ENCODE measurements at places on chromosomes 6 and 20. TPM values are rescaled to one million over a fixed set of nuclear protein-coding genes. Genes with fewer than 3 reads are reported as not detected.

The KAT14 gene
- total RNA-seq: 9.4 TPM

The SRXN1 gene
- total RNA-seq: 41.5 TPM

The CALHM6 gene
- total RNA-seq: 0.77 TPM

GRCh38 chr20:58668901-58669286 is 17.8 kb downstream of the STX16 start:
- DNase-seq: no peak

DNA sequence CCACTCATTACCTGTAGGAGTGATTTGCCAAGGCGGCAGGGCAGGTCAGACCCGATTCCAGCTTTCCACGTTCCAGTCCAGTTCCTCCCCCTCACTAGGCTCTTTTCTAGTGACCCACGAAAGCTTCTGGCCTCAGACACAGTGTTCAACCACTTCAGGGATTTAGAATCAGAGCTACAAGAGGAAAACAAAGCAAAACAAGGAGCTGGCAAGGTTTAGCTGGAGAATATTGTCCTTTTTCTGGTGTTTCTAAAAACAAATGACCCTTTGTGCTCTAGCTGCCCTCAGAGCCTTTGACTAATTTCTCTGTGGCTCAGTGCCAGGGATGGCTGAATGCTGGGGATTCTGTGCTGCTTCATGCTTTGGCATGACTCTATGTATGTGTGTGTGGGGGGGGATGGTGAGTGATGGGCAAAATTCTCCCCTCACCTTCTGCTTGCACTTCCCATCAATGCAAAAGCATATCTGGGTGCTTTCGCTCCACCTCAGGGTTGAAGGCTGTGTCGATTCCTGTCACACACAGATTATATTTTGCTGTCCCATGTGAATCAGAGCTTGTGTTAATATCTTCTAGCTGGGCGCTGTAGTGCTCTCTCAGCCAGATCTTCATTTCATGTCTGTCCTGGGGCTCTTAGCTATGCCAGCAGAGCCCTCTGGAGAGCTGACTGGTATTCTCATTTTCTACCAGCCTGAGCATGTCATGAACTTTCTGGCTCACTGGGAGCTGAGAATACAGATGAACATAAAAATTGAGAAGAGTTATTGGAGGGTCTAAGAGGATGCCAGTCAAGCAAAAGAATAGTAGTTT is 19.3 kb upstream of the NEDD9 start:
- DNase-seq: no peak

DNA sequence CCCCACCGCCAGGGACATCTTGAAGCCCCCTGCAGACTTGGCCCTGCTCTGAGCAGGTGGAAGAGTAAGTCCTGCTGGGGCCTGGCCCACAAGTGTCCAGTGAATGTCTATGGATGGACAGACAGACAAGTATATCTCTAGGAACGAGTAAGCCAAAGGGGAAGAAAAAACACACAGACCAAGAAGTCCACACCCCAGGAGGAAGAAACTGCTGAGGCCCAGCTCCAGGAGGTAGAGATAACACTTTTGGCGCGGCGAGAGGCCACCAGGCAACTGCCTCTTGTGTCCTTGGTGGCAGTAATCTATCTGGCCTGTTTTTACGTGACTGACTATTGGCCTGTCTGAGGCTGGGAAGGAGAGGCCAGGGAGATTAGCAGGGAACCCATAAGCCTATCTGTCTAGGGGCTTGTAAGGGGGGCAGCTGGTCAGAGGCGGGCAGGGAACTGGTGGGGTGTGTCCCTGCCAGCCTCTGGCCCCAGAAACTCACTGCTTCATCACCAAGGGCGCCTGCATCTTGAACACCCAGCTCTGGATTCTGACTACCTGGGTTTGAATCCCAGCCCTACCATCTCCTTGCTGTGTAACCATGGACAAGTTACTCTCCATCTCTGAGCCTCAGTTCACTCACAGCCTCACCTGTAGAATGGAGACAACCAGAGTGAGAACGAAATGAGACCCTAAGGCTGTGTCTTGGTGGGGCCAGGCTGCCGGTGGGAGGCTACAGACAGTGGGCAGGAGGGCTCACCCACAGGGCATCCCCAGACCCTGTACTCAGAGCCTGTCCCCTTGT is 31.3 kb downstream of the C20orf203 start:
- no peak for DNase-seq

GRCh38 chr20:58458342-58459057 is 56.7 kb downstream of the APCDD1L start:
- DNase-seq: no peak

The RAET1L gene
- total RNA-seq: not detected

Data from mesenteric fat pad (tissue), 1 donor.